DMS79 treated with DMSO at 0.1 percent for 48 hours (cell line): ENCODE measurements at places on chromosomes 3 and 15.

DNA sequence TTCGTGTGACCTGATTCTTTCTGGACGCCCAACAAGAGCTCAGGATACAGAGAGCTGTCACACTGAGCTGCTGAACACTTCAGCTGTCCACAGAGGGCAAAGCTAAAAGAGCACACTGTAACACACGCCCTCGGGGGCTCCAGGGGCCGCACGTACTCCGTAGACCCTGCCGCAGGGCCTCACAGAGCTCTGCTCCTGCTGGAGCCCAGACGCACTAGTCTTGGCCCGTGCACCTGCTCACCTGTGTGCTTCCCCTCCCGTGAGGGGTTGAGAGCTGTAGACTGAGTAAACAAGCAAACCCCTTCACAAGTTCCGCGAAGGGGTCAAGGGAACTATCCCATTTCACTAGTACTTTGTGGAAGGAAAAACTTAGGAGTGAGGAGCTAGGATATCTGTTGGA is 30.7 kb upstream of the TUSC7 start:
- DNase-seq, result no peak

GRCh38 chr3:65551945-65552344 is 486.8 kb downstream of the MAGI1 start:
- DNase-seq, result peak; percentile 64

GRCh38 chr3:31253782-31254181 is 278.9 kb upstream of the STT3B start:
- no peak for DNase-seq

GRCh38 chr3:98360681-98361080 is 7.0 kb downstream of the OR5K4 start:
- DNase-seq, result no peak

DNA sequence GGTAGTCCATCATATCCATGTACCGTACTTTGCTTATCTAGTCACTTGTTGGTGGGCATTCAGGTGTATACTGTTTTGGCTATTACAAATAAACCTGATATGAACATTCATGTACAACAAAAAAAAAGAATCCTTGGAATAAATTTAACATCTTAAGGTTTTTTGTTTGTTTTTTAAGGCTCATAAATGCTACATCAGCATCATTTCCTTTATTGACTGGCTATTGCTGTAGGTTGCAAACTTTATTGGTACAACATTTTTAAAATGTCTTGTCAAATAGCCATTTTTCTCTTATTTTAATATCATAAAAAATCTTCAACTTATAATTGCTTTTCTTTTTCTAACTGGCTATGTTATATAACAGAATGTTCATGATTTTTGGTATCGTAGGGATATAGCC is 16.2 kb downstream of the DHFR2 start:
- DNase-seq, result no peak

DNA sequence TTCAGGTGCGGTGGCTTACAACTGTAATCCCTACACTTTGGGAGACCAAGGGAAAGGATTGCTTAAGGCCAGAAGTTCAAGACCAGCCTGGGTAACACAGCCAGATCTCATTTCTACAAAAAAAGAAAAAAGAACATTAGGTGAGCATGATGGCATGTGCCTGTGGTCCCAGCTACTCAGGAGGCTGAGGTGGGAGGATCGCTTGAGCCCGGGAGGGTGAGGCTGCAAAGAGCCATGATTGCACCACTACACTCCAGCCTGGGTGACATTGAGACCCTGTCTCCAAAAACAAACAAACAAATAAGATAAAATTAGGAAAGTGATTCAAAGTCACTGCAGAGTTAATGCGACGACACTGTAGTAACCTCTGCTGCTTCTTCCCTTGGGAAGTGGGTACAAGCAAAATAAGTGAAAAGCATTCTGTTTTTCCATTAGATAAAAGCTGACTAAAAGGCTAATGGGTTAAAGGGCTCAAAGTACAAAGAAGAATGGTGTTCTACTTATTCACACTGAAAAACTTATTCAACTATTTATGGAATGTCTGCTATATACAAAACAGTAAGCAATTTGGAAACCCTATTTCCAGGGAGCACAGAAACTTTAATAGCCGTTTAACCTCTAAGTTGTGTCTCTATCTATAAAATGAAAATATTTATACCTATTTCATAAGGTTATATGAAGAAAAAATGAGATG is 8.0 kb upstream of the RPS27L start:
- no peak for DNase-seq

- DNase-seq, result no peak
Observed at GRCh38 chr15:89352476-89352875, 17.9 kb upstream of the POLG start.

DNA sequence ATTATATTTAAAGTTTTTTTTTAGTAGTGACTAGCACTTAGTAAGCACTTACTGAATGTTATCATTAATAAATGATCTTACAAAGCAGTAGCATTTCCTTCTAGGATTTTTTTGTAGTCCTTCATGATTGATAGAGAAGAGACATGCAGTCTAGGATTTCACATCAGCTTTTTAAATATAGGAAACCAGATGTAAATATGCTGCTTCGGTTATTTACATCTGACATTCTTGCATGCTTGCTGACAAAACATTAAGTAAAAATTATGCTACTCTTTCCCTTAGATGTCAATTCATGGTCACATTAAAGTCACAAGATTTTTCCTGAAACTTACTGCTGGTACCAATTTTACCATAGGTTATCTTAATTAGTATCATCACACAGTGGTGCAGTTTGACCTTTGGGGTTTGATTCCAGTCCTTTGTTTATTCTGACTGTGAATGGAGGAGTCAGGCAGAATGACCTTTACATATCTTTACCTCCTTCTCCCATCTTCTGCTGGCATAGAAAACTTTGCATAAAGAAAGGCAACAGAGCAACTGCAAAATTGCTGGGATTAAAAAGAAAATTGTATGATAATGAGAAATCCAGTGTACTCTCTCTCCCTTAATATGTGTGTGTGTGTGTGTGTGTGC is 286.5 kb downstream of the LPP start:
- DNase-seq, result no peak

DNA sequence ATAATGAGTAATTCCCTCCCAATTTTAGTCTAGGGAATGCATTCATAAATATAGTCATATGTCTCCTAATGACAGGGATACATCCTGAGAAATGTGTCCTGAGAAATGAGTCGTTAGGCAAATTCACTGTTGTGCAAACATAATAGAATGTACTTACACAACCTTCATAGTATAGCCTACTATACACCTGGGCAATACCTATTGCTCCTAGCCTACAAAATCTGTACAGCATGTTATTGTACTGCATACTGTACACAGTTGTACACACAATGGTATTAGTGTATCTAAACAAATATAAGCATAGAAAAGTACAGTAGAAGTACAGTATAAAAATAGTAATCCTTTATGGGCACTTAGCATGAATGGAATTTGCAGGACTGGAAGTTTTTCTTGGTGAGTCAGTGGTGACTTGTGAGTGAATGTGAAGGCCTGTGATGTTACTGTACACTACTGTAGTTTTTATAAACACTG is 6.6 kb downstream of the DTWD1 start:
- DNase-seq, result no peak

GRCh38 chr3:177835917-177836316 is 638.6 kb upstream of the TBL1XR1 start:
- no peak for DNase-seq

DNA sequence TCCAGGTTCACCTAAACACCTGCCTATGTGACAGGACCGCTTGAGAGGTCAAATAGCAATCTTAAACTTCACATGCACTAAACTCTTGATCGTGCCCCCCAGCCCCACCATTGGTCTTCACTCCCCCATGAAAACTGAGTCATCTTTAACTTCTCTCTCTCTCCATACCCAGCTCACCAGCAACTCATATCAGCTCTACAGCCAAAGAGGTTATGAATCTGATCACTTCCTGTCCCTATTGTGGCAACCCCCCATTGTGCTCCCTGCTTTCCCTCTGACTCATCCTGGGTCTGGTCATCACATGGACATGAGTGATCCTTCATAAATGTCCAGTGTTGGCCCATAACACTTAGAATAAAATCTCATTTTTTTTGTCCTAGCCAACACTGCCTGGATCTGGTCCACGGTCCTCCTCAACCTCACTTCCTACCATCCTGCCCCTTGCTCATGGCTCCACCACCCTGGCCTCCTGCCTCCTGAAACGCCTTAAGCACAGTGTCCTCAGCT is 103.4 kb upstream of the HACD2 start:
- DNase-seq, result no peak

GRCh38 chr3:55974421-55975165 is 487.5 kb upstream of the WNT5A start:
- DNase-seq, result peak; percentile 2

DNA sequence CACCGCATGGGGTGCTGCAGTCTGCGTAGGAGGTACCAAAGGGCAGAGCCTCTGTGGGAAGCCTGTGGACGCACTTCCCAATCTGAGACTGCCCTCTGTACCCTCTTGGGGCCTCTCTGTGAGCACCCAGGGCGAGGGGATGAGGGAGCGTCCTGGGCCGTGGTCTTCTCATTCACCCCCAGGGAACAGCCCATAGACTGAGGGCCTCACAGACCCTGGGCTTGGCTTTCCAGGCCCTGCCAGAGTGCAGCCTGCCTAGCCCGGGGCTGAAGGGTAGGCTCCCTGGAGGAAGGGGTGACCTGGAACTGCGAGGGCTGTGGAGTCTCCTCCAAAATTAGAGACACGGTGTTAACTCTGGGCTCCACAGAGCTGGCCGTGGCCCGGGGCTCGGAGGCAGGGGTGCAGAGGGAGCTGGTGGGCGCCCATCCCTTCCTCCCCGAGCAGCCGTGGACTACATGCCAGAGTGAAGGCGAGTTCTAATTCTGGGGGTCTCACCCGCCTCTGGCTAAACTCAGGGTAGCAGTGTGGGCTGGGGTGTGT is 468 bp upstream of the SPTBN5 start:
- DNase-seq, result no peak

- DNase-seq, result no peak
Observed at GRCh38 chr15:78177447-78177873, 28.3 kb downstream of the IDH3A start.

DNA sequence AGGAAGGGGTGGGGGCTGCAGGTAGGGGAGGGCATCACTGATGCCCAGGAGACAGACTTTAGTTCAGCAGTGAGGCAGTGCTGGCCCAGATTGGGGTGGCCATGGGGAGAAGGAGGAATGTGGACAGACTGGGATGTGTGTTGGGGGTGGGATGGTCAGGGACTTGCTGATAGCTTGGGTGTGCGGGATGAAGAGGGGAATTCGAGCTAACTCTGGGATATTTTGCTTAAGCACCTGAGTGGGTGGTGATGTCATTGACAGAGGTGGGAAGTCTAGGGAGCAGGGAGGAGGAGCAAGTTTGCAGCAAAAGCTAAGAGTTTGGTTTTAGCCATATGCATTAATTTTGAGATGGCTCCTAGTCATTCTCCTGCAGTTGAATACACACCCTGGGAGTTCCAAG is 207.5 kb downstream of the RPLP1 start:
- no peak for DNase-seq
